ENCODE measurements at places on chromosomes 5 and 9. TPM values are rescaled to one million over a fixed set of nuclear protein-coding genes. Genes with fewer than 3 reads are reported as not detected.
A peak's percentile ranks its signal among the peaks of the same experiment; 100 is the strongest.

- peaks cover 20% of the 10 kb centered on the region for H3K4me1 ChIP-seq
- H3K4me3 ChIP-seq = no peak overlapping the region
- no peak overlapping the region for H3K27ac ChIP-seq
- peaks cover 6% of the 10 kb centered on the region for H3K36me3 ChIP-seq
Measured at GRCh38 chr9:20744036-20744630, 60.1 kb downstream of the FOCAD start.

The SPINK5 gene
- 19.7 TPM for total RNA-seq

GRCh38 chr5:122907276-122907675, 61.9 kb downstream of the SNX24 start:
- peaks cover 2% of the 10 kb centered on the region for H3K36me3 ChIP-seq
- H3K27me3 ChIP-seq = no peaks in the 10 kb centered on the region
- H3K27ac ChIP-seq = no peak overlapping the region
- DNase-seq = no peak
- H3K4me3 ChIP-seq = no peak overlapping the region

- no peak overlapping the region for H3K4me3 ChIP-seq
- H3K4me1 ChIP-seq = no peaks in the 10 kb centered on the region
- no peaks in the 10 kb centered on the region for H3K36me3 ChIP-seq
- H3K27me3 ChIP-seq = peaks cover 3% of the 10 kb centered on the region
- no peak for DNase-seq
- no peak overlapping the region for H3K27ac ChIP-seq
Measured at GRCh38 chr5:9015260-9015936, 530.5 kb downstream of the SEMA5A start.

The TYRP1 gene
- not detected for total RNA-seq

GRCh38 chr5:93359296-93359959, 221.6 kb downstream of the NR2F1-AS1 start:
- no peak overlapping the region for H3K27ac ChIP-seq
- H3K36me3 ChIP-seq = no peaks in the 10 kb centered on the region
- DNase-seq = no peak
- H3K4me1 ChIP-seq = no peaks in the 10 kb centered on the region
- no peaks in the 10 kb centered on the region for H3K27me3 ChIP-seq

The FAM219A gene
- 17.5 TPM for total RNA-seq

The ARSI gene
- 0.24 TPM for total RNA-seq

DNA sequence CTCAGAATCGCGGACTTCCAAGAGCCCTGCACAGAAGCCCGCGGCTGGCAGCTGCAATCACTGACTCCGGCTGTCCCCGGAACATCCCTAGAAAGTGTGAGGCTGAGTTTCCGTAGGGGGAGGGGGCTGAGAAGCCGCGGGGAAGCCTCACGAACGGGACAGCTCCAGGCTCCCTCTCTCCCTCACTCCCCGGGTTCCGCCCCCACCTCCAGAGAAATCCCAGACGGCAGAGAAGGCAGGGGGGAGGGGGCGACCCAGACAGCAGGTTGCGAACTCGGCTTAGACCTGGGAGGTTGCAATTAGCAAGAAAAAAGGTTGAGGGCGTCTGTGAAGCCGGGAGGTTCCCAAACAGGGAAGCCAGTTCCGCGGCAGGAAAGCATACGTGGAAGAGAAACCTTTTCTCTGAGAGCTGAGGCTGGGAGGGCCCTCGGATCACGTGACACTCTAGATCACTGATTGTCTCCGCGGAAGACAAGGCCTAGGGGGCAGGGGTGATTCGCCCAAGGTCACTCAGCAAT, 73.8 kb upstream of the CPLX2 start:
- peak overlapping the region; percentile 65 for H3K4me3 ChIP-seq
- H3K36me3 ChIP-seq = no peaks in the 10 kb centered on the region
- peaks cover 52% of the 10 kb centered on the region for H3K27me3 ChIP-seq
- H3K4me1 ChIP-seq = peaks cover 6% of the 10 kb centered on the region
- no peak for DNase-seq
